Colonic mucosa (tissue), 4 donors: ENCODE measurements at places on chromosomes 16 and 17.

DNA sequence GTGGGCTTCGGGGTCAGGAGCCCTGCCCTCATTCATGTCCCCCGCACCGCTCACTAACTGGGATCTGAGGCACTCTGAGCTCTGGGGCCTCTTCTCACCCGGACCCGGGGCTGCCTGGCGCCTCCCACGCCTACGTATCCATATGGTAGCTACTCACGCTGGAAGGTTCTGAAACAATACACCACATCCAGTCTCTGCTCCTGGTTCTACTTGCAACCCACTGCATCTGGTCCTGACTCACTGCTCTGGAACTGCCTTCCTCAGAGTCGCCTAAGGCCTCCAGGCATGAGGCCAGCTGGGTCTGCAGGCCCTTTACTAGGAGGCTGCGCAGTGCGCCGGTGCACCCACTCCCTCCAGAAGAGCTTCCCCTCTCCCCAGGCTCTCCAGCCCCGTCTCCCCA is 18.1 kb downstream of the USP36 start:
- no peak for DNase-seq

DNA sequence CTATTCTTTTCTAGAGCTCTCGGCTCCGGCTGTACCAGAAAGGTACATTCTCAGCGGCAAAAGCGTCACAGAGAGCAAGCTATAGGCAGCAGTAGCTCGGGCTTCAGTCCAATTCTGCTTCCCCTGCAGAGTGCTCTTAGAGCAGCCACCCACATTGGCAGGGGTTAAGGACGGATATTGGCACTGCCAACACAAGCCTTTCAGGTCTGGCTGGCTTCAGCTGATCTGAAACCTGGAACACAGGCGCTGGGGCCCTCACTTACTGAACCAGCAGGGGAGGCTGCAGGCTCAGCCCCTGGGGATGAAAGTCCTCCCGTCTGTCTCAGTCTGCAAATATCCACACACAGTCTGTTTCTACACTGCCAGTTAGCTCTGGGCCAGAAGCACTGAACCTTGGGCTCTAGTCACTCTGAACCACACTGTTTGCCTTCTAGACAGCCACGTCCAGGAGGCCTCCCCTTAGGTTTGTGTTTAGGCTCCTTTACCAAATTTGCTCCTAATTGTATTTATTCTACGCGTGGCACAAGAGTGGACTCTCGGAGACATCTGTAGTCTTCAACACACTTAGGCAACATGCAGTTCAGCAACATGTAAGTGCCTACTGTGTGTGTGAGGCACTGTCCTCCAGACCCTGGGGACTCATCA is 40.1 kb downstream of the HIC1 start:
- no peak for DNase-seq

GRCh38 chr17:77610972-77611521 is 347.5 kb upstream of the TNRC6C start:
- no peak for DNase-seq

DNA sequence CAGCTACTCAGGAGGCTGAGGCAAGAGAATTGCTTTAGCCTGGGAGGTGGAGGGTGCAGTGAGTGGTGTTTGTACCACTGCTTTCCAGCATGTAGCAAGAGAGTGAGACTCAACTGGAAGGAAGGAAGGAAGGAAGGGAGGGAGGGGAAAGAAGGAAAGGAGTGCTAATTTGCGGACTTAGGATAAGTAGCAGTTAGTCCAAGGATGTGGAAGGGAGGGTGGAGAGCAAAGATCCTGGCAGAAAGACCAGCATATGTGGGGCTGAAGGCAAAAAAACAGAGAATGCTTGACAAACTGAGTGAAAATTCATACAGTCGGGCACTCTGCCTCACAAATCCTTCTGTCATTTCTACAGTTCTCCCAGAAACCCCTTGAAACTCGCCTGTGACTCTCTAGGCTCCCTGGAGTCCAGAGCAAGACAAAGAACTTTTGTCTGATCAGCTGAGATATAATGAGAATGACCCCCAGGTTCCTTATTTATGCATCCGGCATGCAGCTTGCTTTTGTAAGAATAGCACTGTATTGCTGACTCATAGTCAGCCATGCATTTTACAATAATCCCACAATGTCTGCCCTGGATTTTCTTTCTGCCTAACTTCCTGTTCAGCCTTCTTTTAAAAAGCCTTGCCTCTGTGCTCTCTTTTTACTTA is 31.5 kb downstream of the CDK5RAP3 start:
- DNase-seq, result no peak

GRCh38 chr16:64996641-64997040 is 125.2 kb downstream of the CDH11 start:
- DNase-seq, result no peak

DNA sequence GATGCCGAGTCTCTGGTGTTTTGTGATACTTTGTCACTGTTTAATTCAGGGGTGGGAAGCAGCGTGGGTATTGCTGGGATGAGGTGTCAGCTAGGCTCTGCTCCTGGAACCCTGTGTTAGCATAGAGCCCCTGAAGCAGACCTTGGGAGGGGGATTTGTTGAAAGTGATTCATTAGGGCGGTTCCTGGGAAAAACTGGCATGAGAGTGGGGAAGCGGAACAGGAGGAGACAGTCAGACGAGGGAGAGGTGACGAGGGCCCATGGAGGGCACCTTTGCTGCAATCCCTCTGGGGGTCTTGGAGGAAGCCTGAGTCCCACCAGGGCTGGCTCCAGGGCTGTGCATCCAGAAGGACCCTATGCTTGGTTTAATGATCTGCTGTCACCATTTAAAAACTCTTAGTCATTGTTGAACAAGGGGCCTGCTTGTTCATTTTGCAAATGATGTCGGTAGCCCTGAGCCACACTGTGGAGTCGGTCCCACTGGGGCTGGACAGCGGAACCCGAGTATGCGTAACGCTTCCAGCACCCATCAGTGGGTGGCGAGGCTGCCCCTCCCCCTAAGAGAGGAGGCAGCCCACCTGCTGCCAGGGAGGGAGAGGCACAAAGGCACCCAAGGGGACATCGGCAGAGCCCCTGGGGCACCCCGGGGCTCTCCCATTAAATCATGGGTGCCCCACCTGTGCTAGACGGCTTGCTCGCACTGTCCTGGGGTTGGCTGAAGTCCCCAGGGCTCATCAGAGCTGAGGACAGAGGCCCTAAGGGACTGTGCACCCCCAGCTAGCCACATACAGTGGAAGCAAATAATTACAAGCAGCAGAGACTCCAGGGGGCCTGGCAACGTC is 35.4 kb downstream of the WFDC1 start:
- no peak for DNase-seq

DNA sequence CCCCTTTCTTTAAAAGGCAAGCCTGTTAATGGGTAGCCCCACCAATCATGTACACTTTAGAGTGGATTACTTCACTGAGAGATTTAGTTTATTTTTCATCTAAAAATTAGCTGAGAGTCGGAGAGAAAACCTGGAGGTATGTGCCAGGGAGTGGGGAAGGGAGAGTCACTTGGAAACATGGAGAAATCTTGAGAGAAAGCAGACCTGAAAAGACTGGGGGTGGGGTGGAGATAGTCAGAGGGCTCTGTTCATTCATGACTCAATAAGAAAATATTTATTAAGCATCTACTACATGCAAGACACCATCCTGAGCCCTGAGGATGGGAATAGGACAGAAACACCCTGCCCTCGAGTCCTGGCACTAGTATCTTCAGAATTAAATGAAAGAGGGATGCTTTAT is 27.4 kb upstream of the RCVRN start:
- DNase-seq, result no peak

GRCh38 chr17:17886726-17887125 is 49.9 kb upstream of the SREBF1 start:
- DNase-seq, result no peak
